Stimulated activated CD8-positive, alpha-beta memory T cell treated with anti-CD3 and anti-CD28 coated beads, Interleukin-4, amount 100 ng/mL, for 1 hour (primary cell): ENCODE measurements at places on chromosomes 12 and 14.
A peak's percentile ranks its signal among the peaks of the same experiment; 100 is the strongest.

- DNase-seq: no peak
Observed at GRCh38 chr14:55129428-55130195, 560 bp downstream of the LGALS3 start.

DNA sequence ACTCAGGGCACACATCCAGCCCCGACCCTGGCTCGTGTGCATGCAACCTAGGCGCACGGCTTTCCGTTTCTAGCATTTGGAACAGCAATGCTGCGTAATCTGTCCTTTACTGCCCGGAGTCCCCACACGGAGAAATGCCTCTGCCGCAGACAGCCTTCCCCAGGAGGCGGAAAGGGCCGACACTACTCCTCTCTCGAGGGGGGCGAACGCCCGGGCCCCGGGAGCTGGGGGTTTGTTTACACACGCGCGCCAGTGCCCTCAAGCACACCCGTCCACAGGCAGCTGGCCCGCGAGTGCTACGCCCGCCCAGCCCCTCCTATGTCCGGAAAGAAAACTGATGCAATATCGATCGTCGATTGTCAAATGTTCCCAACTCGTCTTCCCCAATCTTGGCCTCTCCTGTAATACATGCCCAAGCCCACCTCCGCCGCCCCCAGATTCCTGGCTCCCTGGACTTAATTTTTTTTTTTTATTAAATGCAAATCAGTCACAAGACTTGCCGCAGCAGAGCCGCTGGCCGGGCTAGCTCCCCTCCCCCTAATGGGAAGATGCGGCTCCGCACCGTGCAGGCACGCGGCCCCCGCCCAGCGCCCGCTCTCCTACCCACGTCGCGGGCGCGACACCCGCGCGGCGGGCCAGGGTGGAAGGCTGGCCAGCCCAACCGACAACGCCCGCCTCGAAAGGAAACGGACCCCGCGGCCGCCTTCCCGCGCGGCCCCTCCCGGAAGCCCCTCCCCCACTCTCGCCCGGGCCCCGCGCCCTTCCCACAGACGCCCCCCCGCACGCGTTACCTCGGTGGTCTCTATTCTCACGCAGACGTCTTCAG, 642 bp downstream of the SLC38A2 start:
- peak; percentile 24 for DNase-seq

DNA sequence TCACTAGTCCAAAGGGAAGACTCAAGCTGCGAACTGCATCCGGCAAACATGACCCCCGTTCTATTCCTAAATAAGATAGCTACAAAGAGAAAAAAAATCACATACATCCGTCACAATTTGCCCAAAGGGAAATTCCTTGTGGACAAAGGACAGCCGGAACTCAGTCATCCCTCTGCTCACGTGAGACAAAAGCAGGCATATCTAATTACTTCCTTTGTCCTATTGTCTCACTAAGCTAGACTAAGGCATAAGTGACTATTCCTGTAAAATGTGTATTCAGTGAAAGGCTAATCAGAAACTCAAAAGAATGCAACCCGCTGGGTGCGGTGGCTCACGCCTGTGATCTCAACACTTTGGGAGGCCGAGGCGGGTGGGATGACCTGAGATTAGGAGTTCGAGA, 27.2 kb upstream of the NINJ2 start:
- no peak for DNase-seq

- no peak for DNase-seq
Observed at GRCh38 chr12:125038976-125039625, 26.1 kb upstream of the AACS start.

GRCh38 chr14:35687335-35687939, 121.7 kb downstream of the RALGAPA1 start:
- DNase-seq: no peak

- no peak for DNase-seq
Observed at GRCh38 chr12:52082026-52082668, 2.6 kb downstream of the SMIM41 start.

DNA sequence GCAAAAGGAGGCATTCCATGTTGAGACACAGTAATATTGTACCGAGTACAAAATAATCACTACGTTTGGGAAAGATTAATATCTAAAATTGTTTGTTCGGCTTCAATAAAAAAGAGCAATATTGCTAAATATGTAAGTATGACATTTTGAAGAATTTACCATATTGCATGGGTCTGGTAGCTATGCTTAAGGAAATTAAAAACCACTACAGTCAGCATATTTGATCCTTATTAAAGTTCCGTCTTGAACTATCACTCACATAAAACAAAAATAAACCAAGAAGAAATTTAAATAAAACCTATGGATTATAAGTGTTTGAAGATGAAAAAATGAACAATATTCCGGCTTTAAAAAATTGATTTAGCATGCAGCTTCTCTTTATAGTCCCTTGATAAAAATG, 63.8 kb downstream of the SETD3 start:
- no peak for DNase-seq

DNA sequence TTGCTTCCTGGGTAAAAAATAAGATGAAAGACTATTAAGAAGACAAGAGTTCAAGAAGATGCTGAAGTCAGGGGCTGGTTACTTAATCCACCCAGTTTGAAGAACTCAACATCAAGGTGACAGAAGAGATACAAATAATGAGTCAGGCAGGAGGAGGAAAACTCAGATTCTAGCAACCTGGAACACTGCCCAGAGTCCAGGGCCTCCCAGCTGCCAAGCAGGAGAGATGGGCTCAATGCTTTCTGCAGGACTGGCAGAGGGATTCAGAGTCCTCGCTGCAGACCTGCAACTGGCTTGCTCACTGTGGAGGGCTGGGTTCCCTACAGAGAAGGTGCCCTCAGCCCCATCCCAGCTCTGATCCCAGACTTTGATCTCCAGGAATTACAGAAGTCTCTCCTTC, 28.6 kb upstream of the CEBPE start:
- no peak for DNase-seq

- no peak for DNase-seq
Observed at GRCh38 chr14:103085106-103086091, 1.4 kb downstream of the LBHD2 start.

DNA sequence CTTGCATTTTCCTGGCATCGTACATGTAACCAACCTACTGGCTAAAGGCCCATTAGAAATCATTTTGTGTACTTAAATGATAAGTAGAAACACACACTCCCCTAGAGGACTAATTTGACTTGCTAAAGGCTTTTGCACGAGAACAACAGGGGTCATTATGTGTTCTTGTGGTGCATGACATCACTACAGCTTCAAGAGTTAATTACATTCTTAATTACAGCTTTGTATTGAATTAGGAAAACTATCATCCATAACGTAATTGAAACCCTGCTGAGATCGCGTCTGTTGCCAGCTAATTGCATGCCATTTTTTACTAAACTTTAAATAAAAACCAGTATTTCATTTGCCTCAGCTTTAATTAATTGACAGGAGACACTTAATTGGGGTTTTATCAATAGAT, 51.4 kb downstream of the TMEM132C start:
- no peak for DNase-seq

- no peak for DNase-seq
Observed at GRCh38 chr12:102769323-102769916, 147.6 kb downstream of the PAH start.

- no peak for DNase-seq
Observed at GRCh38 chr12:80625051-80625450, 82.4 kb upstream of the MYF6 start.

DNA sequence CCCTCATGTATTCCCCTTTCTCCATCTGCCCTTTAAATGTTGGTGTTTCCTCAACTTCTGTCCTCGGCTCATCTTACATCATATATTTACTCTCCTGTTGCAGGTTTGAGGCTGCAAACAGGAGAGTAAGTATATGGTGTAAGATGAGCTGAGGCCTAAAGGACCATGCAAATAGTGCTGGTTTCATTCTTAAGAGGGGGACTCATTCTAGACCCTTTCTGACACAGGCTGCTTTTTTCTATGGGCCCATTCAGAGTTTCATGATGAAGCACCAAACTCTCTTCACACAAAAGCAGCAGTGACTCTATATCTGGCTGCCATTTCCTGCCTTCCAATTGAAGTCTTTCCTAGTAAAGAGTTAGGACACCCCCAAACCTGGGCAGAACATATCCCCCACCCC, 218.5 kb downstream of the PHLDA1 start:
- no peak for DNase-seq

- DNase-seq: no peak
Observed at GRCh38 chr14:91830777-91831176, 36.6 kb downstream of the TC2N start.

DNA sequence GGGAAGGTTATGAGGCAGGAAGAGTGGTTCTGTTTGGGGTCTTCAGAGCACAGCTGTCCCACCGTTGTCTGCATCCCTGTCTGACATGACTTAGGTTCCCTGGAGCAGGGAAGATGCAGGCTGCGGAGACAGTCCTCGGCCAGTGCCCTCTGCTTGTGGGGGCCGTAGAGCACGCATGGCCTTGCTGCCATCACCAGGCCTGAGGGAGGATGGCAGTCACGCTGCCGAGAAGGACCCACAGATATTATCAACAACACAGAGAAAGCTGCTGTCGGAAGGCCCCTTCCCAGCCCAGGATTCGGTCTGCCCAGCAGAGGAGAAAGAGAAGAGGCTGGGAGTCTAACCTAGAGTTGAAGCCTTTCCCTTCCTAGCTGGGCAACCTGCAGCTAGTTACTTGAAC, 35.0 kb downstream of the ERH start:
- DNase-seq: no peak

DNA sequence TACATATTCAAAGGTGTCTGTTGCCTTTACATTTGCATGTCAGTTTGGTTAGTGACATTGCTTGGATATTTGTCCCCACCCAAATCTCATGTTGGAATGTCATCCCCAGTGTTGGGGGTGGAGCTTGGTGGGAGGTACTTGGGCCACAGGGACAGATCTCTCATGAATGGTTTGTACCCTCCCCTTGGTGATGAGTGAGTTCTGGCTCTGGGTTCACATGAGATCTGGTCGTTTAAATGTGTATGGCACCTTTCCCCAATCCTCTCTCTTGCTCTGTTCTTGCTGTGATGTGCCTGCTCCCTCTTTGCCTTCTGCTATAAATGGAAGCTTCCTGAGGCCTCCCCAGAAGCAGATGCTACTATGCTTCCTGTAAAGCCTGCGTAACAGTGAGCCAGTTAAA, 207.9 kb upstream of the DIO3 start:
- DNase-seq: no peak

- DNase-seq: no peak
Observed at GRCh38 chr12:104779134-104779533, 179.0 kb downstream of the SLC41A2 start.

DNA sequence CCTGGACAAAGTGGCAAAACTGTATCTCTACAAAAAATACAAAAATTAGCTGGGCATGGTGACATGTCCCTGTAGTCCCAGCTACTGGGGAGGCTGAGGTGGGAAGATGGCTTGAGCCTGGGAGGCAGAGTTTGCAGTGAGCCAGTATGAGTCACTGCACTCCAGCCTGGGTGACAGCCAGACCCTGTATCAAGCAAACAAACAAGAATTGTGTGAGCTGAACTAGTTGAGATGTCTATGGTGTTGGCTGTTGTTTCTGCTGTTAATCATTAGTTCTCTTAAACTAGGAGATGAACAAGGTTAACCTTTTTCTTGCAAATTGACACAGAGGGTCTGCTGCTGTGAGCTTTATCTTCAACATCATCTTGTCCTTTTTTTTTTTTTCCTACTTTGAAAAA, 23.6 kb downstream of the RASSF3 start:
- DNase-seq: no peak

GRCh38 chr12:125424909-125425308, 359.7 kb downstream of the AACS start:
- DNase-seq: no peak

GRCh38 chr12:49098035-49098451, 3.4 kb upstream of the DHH start:
- peak; percentile 44 for DNase-seq

GRCh38 chr12:98280152-98280551, 235.2 kb upstream of the TMPO start:
- no peak for DNase-seq

DNA sequence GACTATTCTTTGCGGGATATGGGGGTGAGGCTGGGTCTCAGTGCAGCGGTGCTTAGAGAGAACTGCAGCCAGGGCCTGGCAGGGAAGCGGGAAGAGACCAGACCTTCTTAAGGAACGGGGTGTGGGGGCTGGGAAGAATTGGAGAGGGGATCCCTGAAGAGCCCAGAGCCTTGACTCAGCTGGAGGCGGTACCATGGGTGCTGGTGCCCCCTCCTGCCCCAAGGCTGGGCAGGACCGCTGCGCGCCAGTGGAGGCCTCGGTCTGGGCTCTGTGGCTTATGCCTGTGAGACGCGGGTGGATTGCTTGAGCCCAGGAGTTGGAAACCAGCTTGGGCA, 1.3 kb upstream of the RNU7-1 start:
- no peak for DNase-seq

DNA sequence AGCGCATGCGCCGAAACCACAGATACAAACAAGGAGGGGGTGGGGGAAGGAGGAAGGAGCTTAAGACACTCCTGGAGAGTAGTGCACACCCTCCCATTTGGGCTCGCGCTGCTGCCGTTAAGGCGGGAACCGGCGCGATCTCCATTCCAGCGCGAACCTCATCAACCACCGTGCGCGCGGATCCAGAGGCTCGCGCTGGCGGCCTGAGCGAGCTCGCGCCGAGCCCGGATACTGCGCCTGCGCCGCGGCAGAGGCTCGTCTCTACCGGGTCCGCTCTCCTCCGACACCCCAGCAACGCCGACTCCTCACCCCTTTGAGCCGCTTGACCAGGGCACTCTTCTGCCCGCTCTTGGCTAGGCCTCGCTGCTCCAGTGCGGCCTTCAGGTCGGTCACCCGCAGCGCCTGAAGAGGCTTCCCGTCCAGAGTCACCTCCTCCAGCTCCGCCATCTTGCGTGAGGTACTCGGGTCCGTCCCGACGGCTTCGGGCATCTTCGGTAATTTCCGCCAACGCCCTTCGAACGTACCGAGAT, at the start of gene ACIN1:
Gene ACIN1 (minus strand): TSS at position 471 of the 530 bp plus-strand sequence. CDS start 24 bp downstream, at position 447.
- peak; percentile 54 for DNase-seq

DNA sequence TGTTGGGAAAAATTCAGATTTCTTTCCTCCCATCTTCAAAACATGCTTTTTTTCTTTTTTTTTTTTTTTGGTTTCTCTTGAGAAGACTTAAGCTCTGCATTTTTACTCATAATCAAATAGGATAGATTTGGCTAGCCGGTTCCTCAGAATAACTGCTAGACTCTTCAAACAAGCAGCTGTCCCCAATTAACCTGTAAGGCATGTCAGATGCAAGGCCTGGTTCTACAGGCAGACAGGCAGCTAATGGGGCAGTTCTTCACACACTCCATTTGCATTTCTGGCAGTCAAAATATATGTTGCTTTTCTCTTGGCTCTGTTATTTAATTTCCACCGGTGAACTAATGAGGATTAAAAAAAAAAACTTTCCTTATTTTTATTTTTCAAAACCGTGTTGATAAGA, 228.0 kb upstream of the ATP2B1 start:
- no peak for DNase-seq

GRCh38 chr12:70049596-70050360, 193.5 kb upstream of the CNOT2 start:
- DNase-seq: peak; percentile 9
